Endodermal cell (in vitro differentiated cells): ENCODE measurements at places on chromosomes 4 and X. TPM values are rescaled to one million over a fixed set of nuclear protein-coding genes. Genes with fewer than 3 reads are reported as not detected.

ADGRG2 gene
- total RNA-seq, result 5.9 to 12.7 TPM (median 6.5 TPM) in 3 replicates

GAK gene
- total RNA-seq, result 110 and 121 TPM in 2 replicates

MAGEA4 gene
- total RNA-seq, result 0.14 TPM in 1 of 2 replicates, not detected in the other

MAPK10 gene
- total RNA-seq, result 45.1 to 52.6 TPM (median 46.7 TPM) in 3 replicates

PAGE2 gene
- not detected in 2 replicates for total RNA-seq

ZAR1 gene
- 0.18 and 0.27 TPM in 2 replicates for total RNA-seq

ERCC6L gene
- total RNA-seq, result 11.3 and 12.1 TPM in 2 replicates

WDR17 gene
- total RNA-seq, result 2.7 and 3.5 TPM in 2 replicates

ATP6AP2 gene
- total RNA-seq, result 82.2 and 87.4 TPM in 2 replicates

DCLK2 gene
- 0.36 to 0.68 TPM (median 0.42 TPM) in 3 replicates for total RNA-seq

PPAT gene
- 34.5 to 63.0 TPM (median 54.1 TPM) in 3 replicates for total RNA-seq
